NCI-H1048 (cell line): ENCODE measurements at places on chromosomes 6 and 20.

- no peak for DNase-seq
Measured at GRCh38 chr20:10949930-10950783, 276.4 kb upstream of the JAG1 start.

GRCh38 chr6:119197271-119197670 is 118.8 kb upstream of the FAM184A start:
- no peak for DNase-seq

GRCh38 chr6:35469751-35470662 is 1.8 kb downstream of the RPL10A start:
- DNase-seq = no peak

- DNase-seq = no peak
Measured at GRCh38 chr20:37347891-37348791, 2.2 kb downstream of the SRC start.

DNA sequence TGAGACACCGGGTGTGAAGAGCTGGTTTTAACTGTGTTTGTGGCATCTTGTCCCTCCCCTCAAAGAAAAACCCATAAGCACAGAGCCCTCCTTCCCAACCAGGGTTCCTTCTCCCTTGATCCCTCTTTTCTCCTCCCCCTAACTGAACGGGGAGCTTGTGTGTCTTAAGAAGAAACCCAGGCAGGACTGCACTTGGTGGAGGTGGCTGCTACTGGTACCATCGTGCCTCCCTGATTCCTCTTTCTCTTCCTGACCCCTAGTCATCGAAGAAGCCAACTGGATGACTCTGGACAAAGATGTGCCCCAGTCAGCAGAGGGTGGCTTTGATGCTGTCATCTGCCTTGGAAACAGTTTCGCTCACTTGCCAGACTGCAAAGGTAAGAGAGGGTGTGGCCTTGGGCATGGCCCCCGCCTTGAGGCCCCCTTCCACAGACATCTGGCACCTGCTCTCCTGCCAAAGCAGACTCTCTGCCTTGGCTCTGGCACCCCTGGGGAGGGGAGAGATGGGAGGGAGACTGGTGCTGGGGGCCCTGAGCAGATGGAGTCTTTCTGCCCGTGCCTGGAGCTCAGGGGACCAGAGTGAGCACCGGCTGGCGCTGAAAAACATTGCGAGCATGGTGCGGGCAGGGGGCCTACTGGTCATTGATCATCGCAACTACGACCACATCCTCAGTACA is 2.1 kb downstream of the GNMT start:
- DNase-seq = no peak
